ENCODE measurements at places on chromosomes 4 and X.
A peak's percentile ranks its signal among the peaks of the same experiment; 100 is the strongest.

- no peak for DNase-seq
These were observed 85.4 kb downstream of the GPRIN3 start for GRCh38 chr4:89222170-89222569.

- peak; percentile 24 for DNase-seq
These were observed 4.3 kb upstream of the TLR6 start for GRCh38 chr4:38860788-38861424.

GRCh38 chr4:152159773-152160172, 376.1 kb downstream of the FBXW7 start:
- DNase-seq: no peak

- no peak for DNase-seq
These were observed 345.7 kb downstream of the ARHGAP10 start for GRCh38 chr4:148077581-148077980.

- no peak for DNase-seq
These were observed 440.0 kb upstream of the PCDH10 start for GRCh38 chr4:132709056-132709455.

DNA sequence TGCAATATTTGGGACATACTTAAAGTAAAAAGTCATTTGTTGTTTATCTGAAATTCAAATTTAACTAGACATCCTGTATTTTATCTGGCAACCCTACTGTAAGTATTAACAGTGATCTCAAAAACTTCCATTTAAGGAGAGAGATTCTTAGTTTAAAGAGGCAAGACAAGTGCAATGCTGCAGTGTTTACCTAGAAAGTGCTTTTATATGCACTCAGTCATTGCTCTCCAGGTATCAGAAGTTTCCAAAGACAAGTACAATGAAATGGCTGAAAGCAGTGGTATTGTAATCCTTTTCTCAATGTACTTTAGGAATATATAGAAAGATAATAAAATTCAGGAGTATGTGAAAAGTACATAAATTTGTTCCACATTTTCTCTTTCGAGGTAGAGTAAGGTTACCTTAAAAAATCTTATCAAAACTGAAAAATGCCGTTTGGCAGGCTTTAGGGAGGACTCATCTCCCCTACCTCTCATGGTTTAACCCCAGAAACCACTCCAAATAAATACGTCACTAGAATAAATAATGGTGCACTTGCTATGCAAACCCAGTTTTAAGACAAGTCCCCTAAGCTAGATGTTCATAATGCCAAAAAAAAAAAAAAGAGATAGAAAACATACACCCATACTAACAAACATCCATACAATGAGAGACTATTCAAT, 45.7 kb downstream of the ELF2 start:
- no peak for DNase-seq

GRCh38 chr4:53348046-53348445, 17.8 kb downstream of the SCFD2 start:
- no peak for DNase-seq

- DNase-seq: no peak
These were observed 36.0 kb downstream of the IRF2 start for GRCh38 chr4:184438375-184438774.

- DNase-seq: no peak
These were observed 316.8 kb downstream of the ZNF674 start for GRCh38 chrX:46228389-46228788.

GRCh38 chr4:157096439-157096838, 20.5 kb downstream of the GLRB start:
- DNase-seq: no peak

GRCh38 chr4:143338313-143338712, 1.6 kb downstream of the GAB1 start:
- DNase-seq: no peak

DNA sequence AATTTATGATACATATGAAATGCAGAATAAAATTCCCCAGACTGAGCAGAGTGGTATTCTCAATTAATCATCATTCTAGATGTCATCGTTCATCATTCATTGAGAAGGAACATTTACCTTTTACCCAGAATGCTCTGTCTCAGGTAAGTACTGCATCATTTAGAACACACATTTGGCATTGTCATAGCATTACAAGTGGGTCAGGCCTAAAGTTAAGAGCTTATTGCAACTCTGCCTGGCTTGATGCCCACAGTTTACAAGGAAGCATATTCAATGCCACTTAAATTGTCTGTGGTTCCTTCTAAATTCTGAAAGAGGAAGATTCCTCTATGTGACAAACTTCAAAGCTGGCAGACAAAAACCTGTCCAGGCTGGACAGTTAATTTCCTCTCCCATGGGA, 87.3 kb downstream of the CAMK2D start:
- DNase-seq: no peak

DNA sequence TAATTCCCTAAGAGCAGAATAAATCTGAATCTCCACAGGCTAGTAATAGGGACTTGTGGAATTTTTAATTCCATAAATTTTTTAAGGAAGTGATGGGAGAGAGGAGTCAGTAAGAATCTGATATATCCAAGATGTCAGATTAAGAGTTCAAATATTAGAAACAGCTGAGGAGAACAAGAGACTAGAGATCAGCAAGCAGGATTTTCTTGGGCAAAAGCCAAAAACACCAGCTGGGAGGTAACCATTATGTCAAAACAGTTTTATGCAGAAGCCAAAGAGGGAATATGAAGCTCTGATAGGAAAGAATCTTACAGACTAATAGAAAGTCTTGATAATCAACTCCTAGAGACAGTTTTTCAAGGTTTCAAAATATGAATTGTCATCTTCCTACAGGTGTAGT, 72.2 kb upstream of the RBPJ start:
- DNase-seq: no peak

GRCh38 chrX:152641996-152642395, 4.3 kb downstream of the GABRQ start:
- no peak for DNase-seq

GRCh38 chr4:139745111-139745639, 79.6 kb downstream of the MGST2 start:
- no peak for DNase-seq

- no peak for DNase-seq
These were observed 74.4 kb upstream of the PRKX start for GRCh38 chrX:3787856-3788255.

GRCh38 chrX:15242899-15243555, 26.9 kb downstream of the ASB9 start:
- DNase-seq: no peak

DNA sequence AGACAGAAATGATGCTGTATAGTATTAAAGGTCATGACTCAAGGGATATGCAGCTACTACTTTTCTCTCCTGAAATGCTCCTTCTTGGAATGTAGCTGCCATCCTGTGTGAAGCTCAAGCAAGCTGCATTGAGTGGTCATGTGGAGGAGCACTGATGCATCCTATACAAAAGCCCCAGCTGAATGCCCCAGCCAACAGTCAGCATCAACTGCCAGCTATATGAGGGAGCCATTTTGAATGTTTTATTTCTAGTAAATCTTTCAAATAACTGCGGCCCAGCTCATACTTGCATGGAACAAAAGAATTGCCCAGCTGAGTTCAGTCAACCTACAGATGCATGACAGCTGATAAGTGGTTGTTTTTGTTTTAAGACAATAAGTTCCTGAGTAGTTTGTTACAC, 165.0 kb upstream of the GEMIN8 start:
- no peak for DNase-seq

GRCh38 chrX:139738581-139738980, 30.6 kb upstream of the MCF2 start:
- no peak for DNase-seq

- no peak for DNase-seq
These were observed 39.0 kb downstream of the STX18 start for GRCh38 chr4:4502694-4503311.

GRCh38 chrX:40933132-40933705, 152.0 kb upstream of the USP9X start:
- no peak for DNase-seq

- no peak for DNase-seq
These were observed 249.1 kb upstream of the DIAPH2 start for GRCh38 chrX:96435378-96436035.

- DNase-seq: no peak
These were observed 226.4 kb upstream of the CASK start for GRCh38 chrX:42149765-42150164.

DNA sequence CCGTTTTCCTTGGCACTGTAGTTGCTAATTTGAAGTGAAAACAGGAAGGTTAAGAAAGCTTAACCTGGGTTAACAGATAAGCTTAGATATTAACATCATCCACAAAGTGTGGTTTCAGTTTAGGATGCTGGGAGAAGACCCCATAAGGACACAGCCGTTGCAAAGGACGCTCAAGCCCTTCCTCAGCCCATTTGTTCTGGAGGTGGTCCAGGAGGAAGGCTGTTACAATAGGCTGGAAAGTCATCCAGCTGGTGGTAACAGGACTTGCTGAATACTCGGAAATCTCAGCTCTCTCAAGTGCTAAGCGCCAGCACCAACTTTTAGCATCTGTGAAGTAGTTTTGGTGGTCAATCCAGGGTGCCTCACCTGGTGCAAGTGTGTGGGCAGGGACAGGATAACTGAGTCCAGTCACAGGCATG, 14.2 kb downstream of the CHST7 start:
- DNase-seq: no peak

- DNase-seq: no peak
These were observed 855.2 kb upstream of the ADGRL3 start for GRCh38 chr4:60344908-60345307.

DNA sequence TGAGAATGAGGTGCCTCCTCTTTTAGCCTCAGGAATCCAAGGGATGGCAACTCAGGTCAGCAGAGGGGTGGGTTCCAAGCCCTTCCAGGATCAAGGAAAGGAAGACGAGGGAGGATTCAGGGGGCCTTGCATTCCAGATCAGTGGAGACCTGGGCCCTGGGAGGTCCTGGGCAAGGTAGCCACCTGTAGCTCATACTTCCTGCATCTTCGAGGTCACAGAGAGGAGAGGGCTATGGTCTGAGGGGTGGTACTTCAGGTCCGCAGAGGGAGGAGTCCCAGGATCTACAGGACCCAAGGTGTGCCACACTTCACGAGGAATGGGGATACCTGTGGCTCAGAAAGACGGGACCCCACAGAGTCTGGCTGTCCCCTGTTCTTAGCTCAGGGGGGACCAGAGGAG, 9.2 kb downstream of the MAGEA4 start:
- no peak for DNase-seq

DNA sequence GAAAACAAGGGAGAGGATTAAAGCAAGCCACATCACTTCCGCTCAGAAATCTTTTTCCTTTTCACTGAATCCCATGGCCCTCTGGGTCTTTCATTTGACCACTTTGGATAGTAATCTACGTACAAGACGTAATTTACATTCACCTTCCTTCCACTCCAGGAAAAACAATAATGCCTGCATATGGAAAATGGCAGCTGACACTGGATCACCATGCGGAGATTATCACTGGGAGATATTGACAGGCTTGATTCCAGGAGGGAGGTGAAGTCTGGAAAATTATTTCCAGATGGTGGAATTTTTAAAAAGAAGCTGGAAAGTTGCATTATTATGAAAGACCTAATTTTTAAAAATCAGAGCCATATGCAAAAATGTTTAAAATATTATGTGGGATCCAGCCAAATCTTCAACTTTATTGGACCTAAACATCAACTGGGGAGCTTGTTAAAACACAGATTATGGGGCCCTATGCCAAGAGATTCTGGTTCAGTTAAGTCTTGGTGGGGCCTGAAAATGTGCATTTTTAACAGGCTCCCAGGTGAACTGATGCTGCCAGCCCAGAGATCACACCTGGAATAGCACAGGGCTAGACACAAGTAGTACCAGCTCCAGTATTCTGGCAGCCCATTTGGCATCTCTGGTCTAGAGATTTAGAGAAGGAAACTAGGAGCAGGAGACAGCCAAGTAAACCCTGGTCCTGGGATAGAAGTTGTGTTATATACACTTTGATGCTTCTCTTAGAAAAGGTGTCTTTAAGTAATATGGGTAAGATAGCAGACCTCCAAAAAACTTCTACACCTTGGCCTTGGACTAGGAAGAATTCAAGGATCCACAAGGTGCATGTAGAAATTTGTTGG, 290.3 kb upstream of the LDB2 start:
- DNase-seq: no peak

DNA sequence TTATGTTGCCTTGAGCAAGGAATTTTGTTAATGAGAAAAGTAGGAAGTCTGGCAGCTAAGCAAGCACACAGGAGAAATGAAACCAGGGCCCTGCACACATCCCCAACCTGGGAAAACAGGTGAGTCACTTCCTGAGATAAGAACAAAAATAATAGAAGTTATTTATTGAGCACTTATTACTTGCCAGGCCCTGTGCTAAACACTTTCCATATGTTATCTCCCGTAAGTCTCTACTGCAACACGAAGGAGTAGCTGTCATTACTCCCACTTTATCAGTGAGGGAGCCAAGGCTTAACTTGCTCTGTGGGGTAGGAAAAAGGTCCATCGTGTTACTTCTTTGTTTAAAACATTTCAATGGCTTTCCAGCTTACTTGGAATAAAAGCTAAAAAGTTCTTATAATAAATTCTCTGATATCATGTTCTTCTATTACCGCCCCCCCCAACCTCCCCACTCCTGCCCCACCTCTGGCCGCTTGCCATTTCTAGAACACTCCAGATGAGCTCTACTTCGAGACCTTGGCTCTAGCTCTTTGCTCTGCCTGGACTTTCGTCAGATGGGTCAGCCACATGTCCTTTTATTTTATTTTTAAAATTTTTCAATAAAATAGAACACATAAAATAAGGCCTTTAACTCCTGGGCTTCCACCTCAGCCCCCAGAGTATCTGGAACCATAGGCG, 36.3 kb upstream of the PLAC8 start:
- no peak for DNase-seq

DNA sequence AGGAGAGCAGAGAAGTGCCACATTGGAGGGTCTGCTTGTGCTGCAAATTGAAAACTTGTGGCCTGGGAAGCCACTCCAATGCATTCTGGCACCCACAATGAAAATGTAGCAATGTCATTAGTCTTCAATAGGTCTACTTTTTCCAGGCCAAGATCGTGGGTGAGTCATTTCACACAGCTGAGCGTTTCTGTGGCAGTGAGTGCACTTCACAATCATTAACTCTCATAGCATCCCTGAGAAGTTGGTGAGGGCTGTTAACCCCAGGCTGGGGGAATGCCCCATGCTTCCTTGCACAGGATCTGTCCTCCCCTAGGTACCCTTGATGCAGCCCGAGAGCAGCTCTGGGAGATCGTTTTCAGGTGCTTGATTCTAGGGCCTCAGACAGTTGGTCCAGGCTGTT, 196.8 kb upstream of the ATP6AP2 start:
- DNase-seq: no peak

DNA sequence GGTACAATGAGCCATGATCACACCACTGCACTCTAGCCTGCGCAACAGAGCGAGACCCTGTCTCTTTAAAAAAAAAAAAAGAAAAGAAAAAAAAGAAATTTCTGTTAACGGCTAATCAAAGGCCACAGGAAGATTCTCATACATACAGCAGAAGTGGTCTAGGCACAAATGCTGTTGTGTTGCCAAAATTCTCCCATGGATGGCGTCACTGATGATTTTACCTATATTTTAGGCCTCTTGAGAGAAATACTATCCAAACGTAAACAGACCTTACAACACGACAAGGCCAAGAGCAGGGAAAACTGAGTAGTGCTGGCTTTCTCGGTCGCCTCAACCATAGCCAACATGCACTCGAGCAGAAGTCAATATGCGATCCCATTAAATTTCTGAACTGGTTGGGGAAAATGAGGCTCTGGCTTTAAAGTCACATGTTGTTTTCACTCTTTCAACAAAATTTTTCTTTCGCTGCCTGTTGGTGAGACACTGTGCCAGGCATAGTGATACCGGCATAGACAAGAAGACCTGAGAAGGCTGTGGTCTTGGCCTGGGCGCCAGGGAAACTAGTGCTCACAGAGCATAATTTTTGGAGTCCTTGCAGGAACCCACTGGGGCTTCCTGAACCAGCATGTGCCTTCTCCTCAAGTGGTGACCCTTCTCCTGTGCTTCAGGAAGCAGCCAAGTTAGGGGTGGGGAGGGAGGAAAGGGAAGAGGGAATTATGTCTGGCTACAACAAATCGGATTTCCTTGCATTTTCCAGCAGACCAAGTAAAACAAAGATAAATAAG, 20.6 kb downstream of the SH3KBP1 start:
- DNase-seq: no peak
